Head of caudate nucleus (tissue), 42 donors: ENCODE measurements at places on chromosomes 6 and 20.

- no peak for DNase-seq
These were observed 823.9 kb downstream of the PHF3 start for GRCh38 chr6:64459411-64459944.

GRCh38 chr6:144248476-144249301, 36.4 kb upstream of the UTRN start:
- DNase-seq = no peak

DNA sequence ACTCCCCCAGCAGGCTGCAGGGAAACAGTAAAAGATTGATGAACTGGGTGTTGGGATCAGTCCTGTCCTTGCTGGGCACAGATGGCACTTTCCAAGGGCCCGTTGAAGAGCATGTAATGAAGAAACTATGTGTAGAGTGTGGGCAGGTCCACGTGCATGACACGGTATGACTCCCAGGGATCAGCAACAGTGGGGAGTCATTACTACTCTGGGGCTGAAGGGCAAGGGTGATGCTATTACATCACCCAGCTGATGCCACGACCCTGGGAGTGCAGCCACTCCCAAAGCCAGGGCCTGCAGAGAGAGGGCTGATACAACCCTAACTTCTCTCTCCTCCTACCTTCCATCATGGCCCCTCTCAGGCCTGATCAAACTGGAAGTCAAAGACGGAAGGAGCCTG, 20.1 kb downstream of the KCNK17 start:
- DNase-seq = no peak

GRCh38 chr6:144878577-144878976, 593.4 kb downstream of the UTRN start:
- DNase-seq = no peak

DNA sequence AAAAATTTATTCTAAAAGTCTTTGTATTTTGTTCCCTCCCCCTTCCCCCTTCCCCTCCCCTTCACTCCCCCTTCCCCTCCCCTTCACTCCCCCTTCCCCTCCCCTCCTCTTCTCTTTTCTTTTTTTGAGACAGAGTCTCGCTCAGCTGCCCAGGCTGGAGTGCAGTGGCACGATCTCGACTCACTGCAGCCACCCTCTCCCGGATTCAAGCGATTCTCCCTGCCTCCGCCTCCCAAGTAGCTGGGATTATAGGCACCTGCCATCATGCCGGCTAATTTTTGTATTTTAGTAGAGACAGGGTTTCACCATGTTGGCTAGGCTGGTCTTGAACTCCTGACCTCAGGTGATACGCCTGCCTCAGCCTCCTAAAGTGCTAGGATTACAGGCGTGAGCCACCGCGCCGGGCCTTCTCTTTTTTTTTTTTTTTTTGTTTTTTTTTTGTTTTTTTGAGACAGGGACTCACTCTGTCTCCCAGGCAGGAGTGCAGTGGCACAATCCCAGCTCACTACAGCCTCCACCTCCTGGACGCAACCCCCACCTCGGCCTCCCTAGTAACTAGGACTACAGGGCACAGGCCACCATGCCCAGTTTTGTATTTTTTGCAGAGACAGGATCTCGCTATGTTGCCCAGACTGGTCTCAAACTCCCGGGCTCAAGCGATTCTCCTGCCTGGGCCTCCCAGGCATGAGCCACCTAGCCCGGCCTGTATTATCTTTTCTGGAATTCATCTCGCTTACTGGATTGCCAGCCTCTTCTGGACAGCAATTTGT, 1.1 kb upstream of the AFG1L start:
- no peak for DNase-seq

GRCh38 chr6:47992809-47993208, 118.2 kb downstream of the PTCHD4 start:
- DNase-seq = no peak

DNA sequence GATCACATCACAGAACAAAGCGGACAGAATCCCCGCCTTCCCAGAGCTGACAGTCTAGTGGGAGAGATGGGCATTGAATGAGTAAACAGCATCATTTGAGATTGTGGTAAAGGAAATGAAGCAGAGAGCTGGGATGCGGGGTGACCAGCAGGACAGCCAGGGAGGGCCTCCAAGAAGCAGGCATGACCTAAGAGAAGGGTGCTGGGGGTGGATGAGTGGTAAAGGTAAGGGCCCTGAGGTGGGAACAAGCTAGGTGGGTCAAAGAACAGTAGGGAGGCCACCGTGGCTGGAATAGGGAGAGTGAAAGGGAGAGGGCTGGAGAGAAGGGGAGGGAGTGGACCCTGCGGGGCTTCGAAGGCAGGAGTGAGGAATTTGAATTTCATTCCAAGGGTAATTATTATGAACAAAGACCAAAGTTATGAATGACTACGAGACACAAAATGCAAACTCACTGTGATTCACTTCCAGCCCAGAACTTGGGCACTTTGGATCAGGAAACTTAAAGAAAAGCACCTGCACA, 61.4 kb downstream of the CEBPB start:
- DNase-seq = no peak

DNA sequence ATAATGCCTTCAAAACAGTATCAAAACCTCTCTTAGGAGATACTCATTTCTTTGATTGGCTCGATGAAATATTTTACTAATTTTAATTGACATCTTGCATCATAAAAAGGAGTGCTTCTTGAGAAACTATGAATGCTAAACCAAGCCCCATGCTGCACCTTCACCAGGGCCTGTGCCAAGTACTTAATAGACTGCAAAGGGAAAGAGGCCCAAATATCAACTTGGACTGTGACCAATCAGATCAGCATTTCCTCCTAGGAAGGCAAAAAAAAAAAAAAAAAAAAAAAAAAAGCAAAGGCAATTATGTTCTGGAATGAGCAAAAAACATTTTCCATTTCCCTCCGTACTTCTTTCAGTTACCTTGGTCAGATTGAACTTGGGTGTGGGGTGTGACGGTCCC, 253.0 kb upstream of the SOX4 start:
- no peak for DNase-seq

DNA sequence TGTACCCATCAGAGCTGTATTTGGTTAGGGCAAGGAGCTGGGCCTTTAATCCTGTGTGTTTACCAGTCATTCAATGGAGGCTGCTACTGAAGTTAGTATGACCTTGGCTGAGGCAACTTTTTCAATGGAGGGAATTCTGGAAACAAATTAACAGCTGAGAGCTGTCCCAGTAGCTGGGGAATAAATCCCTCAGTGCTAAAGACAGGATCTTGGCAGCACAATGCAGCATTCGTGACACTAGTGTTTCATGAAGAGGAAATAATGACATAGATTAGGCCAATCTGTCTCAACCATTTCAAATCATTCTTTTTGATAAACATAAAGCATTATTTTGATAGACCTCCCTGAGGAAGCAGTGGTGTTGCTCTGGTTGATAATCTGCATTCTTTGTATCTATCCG, 42.9 kb downstream of the GRM1 start:
- no peak for DNase-seq

- DNase-seq = no peak
These were observed 190.2 kb downstream of the BACH2 start for GRCh38 chr6:90106449-90106848.

GRCh38 chr20:36144336-36144735, 10.2 kb upstream of the EPB41L1 start:
- DNase-seq = no peak

DNA sequence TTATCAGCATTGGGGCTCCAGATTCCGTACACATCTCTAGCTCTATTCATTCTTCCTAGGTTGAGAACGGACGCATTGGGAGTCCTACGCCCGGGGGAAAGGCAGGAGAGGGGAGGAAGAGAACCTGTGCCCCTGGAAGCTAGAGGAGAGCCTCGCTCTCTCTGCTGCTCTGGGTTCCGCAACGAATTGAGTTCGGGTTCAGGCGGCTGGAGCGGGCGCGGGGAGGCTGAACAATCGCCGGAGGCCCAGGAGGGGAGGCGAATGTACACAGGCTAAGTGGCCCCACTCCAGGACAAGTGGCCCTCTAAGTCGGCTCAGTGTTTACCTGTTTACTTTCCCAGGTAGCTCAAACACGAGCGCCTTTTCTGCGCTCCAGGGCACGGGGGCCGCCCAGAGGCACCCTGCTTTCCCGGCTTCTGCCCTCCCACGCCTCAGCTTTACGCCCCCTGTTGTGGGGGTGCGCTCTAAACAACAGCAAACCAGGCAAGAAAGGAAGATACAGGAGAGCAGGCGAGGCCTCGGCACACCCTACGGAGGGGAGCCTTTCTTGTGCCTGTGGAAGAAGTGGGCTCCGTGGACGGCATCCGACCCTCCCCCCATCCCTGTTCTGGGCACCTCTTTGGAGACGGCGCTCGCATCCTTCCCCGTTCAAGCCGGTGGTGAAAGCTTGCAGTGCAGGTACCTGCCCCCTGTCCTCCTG, 4.6 kb upstream of the NKX2-2 start:
- DNase-seq = no peak

DNA sequence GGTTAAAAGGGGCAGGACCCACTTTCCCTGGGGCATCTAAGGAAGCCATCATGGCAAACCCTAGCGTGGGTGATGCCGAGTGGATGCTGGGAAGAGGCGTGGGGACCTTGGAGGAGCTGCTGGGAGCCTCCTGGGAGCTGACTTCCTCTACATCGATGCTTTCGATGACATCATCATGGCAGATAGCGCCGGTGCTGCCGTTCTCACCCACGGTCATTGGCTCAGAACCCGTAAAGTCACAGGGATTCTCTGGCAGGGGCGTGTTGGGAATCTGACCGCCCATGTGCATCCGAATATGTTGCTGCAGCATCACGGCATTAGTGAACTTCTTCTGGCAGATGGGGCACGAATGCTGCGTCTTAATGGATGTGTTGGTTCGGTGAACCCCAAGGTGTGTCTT, 12.1 kb downstream of the SALL4 start:
- no peak for DNase-seq

DNA sequence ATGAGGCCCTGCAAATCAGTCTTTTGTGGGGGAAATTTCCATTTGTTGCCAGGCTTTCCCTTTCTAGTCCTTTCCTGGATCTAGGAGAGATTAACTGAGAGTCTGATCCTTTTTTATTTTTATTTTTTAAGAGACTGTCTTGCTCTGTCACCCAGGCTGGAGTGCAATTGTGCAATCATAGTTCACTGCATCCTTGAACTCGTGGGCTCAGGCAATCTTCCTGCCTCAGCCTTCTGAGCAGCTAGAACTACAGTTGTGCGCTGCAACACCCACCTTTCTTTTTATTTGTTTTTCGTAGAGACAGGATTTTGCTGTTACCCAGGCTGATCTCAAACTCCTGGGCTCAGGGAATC, 22.9 kb downstream of the OR2B2 start:
- DNase-seq = no peak

DNA sequence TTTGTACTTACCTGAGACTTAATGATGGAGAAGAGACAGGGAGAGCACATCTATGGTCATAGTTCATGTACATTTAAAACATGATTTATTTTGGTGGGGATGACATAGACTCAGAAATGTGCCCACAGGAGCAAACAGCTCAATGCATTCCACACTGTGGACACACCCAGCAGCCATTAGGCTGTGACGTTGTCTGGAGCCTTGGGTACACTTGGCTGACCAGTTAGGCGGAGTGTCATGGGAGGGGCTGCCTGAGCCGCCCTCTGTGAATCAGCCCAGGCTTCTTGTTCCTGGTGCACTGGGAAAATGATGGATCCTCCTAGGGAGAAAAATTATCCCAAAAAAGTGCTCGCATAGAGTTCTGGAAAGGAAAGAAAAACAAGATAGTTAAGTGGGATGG, 231.0 kb upstream of the GMDS start:
- DNase-seq = no peak

DNA sequence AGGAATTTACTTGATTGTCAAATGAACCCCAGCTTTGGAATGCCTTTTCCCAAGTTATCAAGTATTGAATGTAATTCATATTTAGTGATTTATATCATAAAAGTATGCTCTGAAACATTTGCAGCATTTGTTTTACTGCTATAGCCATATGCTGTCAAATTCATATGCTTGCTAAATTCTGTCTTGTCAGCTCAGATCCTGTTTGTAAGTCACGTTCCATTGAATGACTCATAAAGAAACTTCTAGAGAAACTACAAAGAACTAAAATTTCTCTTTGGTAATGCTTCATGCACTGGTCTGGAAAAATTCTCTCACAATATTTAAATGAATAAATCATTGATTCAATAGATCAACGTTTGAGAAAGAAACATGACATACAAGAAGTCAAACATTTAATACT, 445.9 kb downstream of the PHF3 start:
- DNase-seq = no peak

DNA sequence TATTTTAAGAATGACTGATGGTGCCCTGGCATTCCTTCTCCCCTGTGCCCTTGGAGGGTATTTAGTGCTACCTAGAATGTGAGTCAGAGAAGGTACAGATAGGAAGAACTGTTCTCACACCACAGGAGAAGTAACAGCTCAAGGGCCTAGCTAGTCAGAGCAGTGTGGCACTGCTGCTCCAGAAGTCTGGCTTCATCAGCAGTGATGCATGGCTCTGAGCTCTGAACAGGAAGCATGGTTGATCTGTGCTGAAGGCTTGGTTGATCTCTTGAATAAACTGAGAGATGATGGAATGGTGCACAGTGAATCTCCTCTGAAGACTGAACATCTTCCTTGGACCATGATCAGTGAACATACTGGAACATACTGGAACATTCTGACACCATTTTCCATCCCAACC, 425.3 kb upstream of the SLC35B3 start:
- no peak for DNase-seq

DNA sequence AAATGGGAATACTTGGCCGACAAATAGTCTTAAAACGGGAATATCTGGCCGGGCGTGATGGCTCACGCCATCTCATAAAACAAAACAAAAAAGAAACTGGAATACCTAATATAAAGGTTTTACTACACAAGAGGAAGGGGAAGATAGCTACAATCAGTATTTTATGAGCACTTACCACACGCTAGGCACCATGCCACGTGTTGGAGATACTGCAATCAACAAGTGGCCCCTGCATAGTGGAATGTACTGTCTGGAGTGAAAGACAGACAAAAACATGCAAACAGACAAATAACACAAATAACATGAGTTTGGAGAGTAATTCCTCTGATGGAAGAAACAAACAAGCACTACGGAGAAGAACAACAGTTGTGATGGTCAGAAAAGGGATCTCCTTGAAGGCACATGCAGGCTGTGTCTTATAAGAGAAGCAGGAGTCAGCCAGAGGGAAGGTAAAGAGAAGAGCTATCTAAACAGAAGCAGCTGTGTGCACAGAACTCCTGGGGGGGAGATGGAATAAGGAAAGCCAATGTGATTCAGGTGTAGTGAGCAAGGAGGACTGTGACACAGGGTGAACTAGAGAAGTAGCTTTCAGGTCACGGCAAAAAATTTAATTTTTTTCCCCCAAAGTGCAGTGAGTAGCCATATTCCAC, 39.1 kb upstream of the AKIRIN2 start:
- DNase-seq = no peak

DNA sequence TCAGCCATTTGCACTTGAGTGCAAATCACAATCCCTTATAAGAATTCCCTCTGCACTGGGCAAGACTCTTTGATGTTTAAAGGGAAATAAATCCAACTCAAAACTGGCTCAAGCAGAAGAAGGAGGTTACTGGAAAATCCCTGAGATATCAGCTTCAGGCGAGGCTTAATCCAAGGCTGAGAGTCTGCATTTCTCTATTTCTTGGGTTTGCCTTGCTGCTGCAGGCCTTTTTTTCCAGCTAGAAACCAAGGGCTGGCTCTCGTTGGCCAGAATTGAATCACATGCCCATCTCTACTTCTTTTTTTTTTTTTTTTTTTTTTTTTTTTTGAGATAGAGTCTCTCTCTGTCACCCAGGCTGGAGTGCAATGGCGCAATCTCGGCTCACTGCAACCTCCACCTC, 11.7 kb downstream of the HCK start:
- no peak for DNase-seq
